ENCODE measurements at places on chromosomes 5 and 9.

DNA sequence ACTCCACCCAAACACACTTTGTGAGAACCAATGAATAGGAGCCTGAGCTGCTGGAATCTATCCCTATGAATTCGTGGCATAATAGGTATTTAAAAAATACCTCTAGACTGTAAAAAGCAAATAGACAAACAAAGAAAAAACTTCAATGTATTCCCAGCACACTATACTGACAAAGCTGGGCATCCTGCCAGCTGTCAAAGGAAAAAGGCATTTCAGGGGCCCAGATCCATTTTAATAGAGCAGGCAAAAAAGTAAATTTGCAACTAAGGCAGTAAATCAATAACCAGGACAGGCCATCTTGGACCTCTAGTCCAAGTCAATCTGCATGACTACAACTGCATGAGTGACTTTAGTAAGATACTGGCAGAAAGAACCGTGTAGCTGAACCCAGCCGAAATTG, 25.6 kb upstream of the LARP1 start:
- DNase-seq, result no peak

DNA sequence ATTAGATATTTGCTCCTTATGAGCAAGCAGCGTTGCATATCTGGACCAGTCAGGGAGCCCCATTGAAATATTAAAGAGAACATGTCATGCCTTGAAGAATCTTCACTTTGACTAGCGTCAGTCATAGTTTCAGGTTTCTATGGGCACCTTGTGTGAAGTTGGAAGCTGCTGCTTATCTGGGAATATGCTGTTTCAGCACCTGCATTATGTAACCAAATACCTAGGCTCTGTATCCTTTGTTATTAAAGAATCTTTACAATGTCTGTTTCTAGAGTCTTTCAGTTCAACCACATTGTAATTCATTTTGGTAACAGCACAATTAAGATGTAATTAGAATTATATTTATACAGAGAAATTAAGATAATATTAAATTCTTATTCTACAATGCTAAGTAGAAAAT, 818.8 kb upstream of the TYRP1 start:
- DNase-seq, result no peak

DNA sequence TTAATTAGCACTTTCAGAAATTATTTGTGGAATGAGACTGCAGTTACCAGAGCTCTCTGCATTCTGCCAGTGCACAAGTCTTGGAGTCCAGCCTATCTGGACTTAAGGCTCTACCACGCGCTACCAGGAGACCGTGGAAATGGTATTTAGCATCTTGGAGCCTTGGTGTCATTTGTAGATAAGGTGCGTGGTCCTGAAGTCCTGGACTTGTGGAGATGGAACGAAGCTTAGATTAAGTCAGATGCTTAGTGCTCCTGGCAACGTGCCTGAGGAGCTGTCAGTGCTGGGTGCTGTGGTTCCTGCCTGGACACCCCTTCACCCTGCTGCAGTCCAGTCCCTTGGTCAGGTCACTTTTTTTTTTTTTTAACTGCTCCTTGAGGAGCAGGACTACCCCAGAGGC, 59.7 kb downstream of the RCL1 start:
- DNase-seq, result no peak

DNA sequence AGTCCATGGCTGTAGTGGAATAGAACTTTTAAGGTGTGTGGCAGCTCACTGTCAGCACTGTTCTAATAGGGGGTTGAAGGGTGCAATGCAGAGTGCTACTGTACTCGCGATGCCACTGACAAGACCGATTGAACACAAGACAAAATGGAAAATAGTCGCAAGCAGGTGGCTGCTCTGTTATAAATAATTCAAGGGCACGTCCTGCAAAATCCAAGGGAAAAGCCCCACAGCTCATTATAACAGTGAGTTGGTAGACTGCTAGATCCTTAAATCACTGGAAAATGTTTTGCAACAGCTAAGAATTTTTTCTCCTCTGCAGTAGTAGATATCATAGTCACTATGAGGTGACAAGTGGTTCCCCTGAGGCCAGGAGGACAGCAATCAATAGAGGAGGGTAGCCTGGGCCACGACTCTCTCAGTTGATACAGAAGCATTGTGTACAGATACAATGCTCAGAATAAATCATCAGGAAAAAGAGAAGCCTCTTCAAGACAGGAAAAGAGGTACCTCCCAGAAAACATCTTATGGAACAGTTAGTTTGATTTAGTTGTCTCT, 926.3 kb downstream of the TLE4 start:
- no peak for DNase-seq

DNA sequence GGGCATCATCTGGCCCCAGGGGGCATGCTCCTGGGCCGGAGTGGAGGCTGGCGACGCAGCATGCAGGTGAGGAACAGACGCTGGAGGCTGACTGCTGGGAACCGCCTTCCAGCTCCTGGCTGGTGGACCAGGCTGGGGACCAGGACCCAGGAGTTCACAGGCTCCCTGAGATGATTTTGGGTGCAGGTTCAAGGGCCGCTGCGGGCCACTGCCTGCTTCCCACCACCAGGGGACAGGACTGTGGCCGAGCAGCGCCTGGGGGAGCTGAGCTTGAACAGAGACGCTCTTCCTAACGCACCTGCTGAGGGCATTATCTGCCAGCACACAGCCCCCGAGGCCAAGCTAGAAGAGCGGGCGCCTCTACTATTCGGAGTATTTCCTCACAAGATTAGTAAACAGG, 132.1 kb upstream of the RAPGEF1 start:
- DNase-seq, result no peak

GRCh38 chr5:151812757-151813309, 41.1 kb downstream of the G3BP1 start:
- no peak for DNase-seq

DNA sequence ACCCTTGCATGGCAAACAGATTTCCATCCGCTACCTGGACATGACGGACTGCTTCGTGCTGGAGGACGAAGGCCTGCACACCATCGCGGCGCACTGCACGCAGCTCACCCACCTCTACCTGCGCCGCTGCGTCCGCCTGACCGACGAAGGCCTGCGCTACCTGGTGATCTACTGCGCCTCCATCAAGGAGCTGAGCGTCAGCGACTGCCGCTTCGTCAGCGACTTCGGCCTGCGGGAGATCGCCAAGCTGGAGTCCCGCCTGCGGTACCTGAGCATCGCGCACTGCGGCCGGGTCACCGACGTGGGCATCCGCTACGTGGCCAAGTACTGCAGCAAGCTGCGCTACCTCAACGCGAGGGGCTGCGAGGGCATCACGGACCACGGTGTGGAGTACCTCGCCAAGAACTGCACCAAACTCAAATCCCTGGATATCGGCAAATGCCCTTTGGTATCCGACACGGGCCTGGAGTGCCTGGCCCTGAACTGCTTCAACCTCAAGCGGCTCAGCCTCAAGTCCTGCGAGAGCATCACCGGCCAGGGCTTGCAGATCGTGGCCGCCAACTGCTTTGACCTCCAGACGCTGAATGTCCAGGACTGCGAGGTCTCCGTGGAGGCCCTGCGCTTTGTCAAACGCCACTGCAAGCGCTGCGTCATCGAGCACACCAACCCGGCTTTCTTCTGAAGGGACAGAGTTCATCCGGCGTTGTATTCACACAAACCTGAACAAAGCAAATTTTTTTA, 242.9 kb downstream of the MARCHF11 start:
- no peak for DNase-seq

DNA sequence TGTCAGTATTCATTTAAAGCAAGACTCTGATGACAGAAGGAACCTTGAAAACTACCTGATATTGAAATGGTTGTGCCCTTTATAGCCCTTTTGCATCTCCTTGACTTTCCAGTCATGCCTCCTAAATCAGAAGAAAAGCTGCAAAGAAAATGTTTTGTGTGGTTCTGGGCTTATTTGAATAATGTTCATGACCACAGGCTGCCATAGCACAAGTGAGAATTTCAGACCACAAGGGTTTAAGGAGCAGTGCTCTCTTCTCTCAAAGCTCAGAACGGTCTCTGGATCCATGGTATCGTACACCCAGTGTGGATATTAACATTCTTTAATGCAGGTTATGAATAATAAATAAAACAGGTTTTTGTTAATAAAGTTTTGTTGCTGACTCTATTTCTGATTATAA, 54.2 kb downstream of the GPR107 start:
- DNase-seq, result no peak

DNA sequence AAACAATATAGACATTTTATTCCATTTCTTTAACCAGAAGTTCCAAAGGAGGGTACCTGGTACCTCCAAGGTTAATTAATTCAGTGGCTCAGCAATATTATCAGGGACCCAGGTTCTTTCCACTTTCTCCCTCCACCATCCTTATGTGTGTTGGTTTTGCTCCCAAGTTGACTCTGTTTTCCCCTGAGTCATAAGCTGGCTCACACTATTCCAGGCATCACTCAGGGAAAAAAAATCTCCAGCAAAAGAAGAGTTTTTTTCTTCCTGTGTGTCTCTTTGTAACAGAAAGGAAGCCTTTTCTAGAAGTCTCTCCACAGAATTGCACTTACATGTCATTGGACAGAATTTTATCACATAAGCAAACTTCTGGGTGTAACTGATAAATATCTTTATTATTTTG, 31.2 kb upstream of the GALNT10 start:
- no peak for DNase-seq

- DNase-seq, result no peak
Measured at GRCh38 chr5:91438871-91439270, 55.8 kb upstream of the ARRDC3 start.

- DNase-seq, result no peak
Measured at GRCh38 chr5:31990081-31990650, 184.0 kb downstream of the GOLPH3 start.

DNA sequence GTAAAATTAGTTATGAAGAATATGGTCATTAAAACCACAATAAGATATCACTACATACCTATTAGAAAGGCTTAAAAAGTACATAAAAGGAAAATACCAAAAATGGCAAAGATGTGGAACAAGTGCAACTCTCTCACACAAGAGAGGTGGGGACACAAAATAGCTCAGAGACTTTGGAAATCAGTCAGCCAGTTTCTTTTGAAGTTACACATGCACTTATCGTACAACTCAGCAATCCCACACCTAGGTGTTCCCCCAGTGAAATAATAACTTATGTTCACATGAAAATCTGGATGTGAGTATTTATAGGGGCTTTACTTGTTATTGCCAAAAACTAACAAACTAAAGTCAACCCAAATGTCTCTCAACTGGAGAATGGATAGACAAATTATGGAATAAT, 9.8 kb upstream of the RICTOR start:
- DNase-seq, result no peak

DNA sequence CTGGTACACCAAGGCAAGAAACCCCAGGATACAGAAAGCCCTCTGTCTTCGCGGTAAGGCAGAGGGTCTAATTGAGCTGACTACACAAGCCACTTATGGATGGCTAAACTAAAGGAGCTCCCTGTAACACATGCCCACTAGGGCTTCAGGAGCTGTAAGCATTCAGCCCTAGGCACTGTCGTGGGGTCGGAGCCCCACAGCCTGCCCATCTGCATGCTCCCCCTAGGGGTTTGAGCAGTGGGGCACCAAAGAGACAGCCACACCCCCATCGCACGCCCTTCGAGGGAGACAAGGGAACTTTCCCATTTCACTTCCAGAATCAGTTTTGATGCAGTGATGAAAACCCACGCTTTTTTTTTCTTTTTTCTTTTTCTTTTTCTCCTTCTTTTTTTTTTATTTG, 11.0 kb upstream of the MTMR12 start:
- no peak for DNase-seq

DNA sequence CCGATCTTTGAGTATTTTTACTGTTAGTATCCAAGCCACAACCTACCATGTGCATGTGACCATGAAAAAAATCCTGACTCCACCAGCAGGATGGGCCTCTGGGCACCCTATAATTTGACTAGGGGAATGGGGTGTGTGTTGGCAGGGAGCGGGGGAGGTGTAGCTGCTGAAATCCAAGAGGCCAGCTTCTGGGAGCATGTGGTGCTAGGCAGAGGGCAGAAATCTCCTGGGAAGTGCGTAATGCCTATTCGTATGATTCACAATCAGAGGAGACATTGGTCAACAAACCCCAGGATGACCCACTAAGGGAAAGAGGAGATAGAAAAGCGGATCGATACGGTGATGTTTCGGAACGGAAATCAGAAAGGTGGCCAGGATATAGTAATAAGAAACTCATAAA, 149.9 kb downstream of the ARSB start:
- no peak for DNase-seq

DNA sequence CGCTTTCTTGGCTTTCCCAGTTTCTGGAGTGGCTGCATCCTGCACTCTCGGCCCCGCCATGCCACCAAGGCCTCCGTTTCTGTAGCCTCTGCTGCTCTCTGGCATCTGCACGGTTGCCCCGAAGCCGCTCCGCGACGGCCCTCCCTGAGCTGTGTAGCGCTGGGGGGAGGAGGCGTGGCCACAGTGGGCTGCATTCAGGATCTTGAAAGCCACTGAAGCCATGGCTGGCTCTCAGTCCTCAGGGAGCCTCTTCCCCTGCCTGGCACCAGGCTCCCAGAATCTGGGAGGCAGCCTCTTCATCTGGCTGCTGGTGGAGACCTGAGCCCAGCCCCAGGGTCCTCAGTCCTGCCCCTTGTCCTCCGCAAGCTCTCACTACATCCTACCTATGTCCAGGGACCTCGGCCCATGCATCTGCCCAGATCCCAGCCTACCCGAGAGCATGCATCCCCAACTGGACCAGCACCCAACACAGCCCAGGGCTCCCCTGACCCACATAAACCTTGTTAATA, 25.1 kb downstream of the PAEP start:
- DNase-seq, result no peak

DNA sequence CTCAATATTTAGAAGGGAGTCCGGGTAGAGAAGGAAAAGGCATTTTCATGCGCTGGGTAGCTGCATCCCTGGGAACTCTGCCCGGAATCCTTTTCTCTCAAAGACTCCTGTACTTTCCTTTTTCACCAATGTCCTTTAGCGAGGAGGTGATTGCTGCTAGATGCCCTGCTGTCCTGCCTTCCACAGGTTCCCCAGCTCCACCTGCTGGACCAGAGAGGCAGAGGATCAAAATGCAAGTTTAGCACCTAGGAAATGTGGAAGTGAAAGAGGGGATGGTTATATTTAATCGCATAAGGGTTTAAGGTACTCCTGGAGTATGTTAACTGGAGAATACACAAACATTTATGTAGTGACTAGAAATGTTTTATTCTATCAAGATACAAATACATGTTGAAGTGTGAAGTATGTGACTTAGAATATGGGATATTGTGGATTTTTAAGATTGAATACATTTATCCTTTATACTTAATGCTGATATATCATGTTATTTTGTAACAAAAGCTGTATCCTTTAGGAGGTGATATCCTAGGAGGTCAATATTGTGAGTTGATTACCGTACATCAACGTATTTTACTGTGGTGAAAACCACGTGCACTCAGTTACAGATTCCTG, 145.7 kb downstream of the ARHGAP26 start:
- DNase-seq, result peak; percentile 26

GRCh38 chr5:35061211-35061770, 13.5 kb upstream of the AGXT2 start:
- no peak for DNase-seq

DNA sequence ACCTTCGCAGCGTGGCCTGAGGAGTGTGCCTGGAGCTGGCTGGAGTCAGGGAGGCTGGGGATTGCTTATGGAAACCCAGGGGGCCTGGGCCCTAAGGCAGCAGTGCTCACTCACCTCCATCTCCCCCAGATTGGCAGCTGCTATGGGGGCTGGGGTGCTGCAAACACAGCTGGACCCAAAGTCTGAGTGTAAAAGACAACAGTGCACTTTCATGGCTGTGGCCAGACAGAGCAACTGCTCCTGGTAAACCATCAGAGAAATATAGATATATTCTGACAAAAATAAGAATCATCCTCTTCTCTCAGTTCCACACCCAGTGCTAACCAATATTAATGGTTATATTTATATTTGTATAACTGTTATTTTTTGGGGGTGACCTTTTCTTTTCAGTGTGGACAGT, 123.9 kb downstream of the TENT4A start:
- no peak for DNase-seq

GRCh38 chr5:148626081-148626613, 28.2 kb downstream of the HTR4 start:
- DNase-seq, result no peak

Measured in AML-193 (cell line).